Muscle of leg (tissue), 16 donors: ENCODE measurements at places on chromosomes 6 and 20. TPM values are rescaled to one million over a fixed set of nuclear protein-coding genes. Genes with fewer than 3 reads are reported as not detected.

The MOCS1 gene
- 5.8 TPM for total RNA-seq

The TAB2 gene
- 31.2 TPM for total RNA-seq

The VSX1 gene
- not detected for total RNA-seq

The UNC5CL gene
- total RNA-seq, result 3.0 TPM

The OR12D1 gene
- not detected for total RNA-seq

The SLC22A7 gene
- total RNA-seq, result not detected

The TFEB gene
- 6.9 TPM for total RNA-seq

The USP49 gene
- 2.7 TPM for total RNA-seq

The TREML2 gene
- total RNA-seq, result 0.09 TPM

The TGM3 gene
- total RNA-seq, result 0.49 TPM

The PRPH2 gene
- 5.3 TPM for total RNA-seq

The SNAP25 gene
- total RNA-seq, result 3.1 TPM

The OPRL1 gene
- total RNA-seq, result 0.93 TPM

The FAM184A gene
- 7.0 TPM for total RNA-seq

The MCHR2 gene
- total RNA-seq, result not detected

The AK9 gene
- total RNA-seq, result 10.5 TPM

The MOXD1 gene
- 3.1 TPM for total RNA-seq

The ENPP3 gene
- 0.31 TPM for total RNA-seq

The PPDPF gene
- total RNA-seq, result 47.3 TPM

The HTR1B gene
- 0.04 TPM for total RNA-seq

The PPP1R3D gene
- 5.2 TPM for total RNA-seq

The CASS4 gene
- total RNA-seq, result 5.5 TPM

The TRIM40 gene
- not detected for total RNA-seq

The GRM4 gene
- total RNA-seq, result 1.1 TPM

The KHDC3L gene
- not detected for total RNA-seq

The TREM1 gene
- total RNA-seq, result 0.35 TPM

The PGC gene
- total RNA-seq, result not detected

The PPP1R3G gene
- 2.6 TPM for total RNA-seq

The BCAS4 gene
- 4.0 TPM for total RNA-seq

The FILIP1 gene
- total RNA-seq, result 48.9 TPM

The CDH26 gene
- total RNA-seq, result 0.40 TPM

The MAFB gene
- total RNA-seq, result 6.3 TPM

The SLC17A2 gene
- not detected for total RNA-seq

The PNPLA1 gene
- not detected for total RNA-seq
